ENCODE measurements at places on chromosomes 5 and 9.
A peak's percentile ranks its signal among the peaks of the same experiment; 100 is the strongest.

- H3K27ac ChIP-seq, result peak overlapping the region; percentile 77
- peaks cover 4% of the 10 kb centered on the region for H3K36me3 ChIP-seq
- no peaks in the 10 kb centered on the region for H3K27me3 ChIP-seq
Observed at GRCh38 chr9:79570448-79571308, 1.1 kb upstream of the TLE4 start.

- no peaks in the 10 kb centered on the region for H3K27me3 ChIP-seq
- no peak overlapping the region for H3K4me3 ChIP-seq
- no peaks in the 10 kb centered on the region for H3K36me3 ChIP-seq
- H3K4me1 ChIP-seq, result no peaks in the 10 kb centered on the region
- no peak for DNase-seq
Observed at GRCh38 chr5:8386719-8387288, 517.9 kb downstream of the MTRR start.

GRCh38 chr9:129838707-129839259, 3.5 kb downstream of the USP20 start:
- H3K27ac ChIP-seq, result no peak overlapping the region
- H3K27me3 ChIP-seq, result no peaks in the 10 kb centered on the region
- no peak for DNase-seq
- peaks cover 6% of the 10 kb centered on the region for H3K4me1 ChIP-seq
- no peaks in the 10 kb centered on the region for H3K36me3 ChIP-seq

DNA sequence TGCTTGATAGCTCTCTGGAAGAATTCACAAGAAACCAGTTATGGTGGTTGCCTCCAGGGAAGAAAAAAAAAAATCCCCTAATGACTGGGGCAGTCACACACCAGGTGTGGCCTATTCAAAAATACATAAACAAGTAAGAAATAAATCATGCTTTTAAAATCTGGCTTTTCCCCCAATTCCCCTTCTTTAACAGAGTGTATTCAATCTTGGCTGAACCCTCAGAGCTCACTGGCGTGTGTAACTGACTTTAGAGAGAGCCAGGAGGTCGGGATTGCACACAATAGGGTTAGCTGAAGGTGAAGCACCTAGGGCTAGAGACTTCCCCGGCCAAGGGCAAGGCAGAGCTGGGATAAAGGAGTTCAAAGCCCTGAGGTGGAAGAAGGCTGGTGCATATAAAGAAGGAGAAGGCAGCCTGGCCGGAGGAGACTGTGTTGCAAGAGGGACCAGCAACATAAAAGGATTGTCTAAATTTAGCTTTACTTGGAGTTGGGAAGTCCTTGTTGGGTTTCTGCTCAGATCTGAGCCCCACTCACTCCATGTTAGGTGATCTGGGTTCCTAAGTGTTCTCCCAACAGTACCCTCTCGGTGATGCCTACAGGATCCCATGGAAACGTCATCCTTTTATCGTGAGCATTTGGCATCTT, 19.7 kb downstream of the FNBP1 start:
- H3K27ac ChIP-seq, result no peak overlapping the region
- no peak for DNase-seq
- H3K36me3 ChIP-seq, result no peaks in the 10 kb centered on the region
- no peak overlapping the region for H3K4me3 ChIP-seq
- no peaks in the 10 kb centered on the region for H3K27me3 ChIP-seq
- no peaks in the 10 kb centered on the region for H3K4me1 ChIP-seq

DNA sequence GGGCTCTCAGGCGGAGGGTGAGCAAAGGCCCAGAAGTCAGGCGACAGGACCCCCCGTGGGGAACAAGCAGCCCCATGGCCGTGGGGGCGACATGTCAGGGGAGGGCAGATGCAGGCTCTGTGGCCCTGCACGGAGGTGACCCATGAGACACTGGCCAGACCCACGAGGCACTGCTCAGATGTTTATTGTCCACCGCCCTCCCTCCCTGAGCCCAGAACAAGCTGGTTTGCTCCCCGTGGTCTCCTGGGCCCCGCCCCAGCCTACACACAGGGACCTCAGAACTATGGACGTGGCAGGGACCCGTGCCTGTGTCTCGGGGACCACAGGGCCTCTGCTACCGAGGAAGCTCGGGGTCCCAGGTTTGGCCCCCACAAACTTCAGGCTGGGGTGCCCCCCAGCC, 1.9 kb downstream of the FUT7 start:
- no peak overlapping the region for H3K27ac ChIP-seq
- no peak for DNase-seq
- no peaks in the 10 kb centered on the region for H3K27me3 ChIP-seq
- H3K4me1 ChIP-seq, result no peaks in the 10 kb centered on the region
- no peak overlapping the region for H3K4me3 ChIP-seq

DNA sequence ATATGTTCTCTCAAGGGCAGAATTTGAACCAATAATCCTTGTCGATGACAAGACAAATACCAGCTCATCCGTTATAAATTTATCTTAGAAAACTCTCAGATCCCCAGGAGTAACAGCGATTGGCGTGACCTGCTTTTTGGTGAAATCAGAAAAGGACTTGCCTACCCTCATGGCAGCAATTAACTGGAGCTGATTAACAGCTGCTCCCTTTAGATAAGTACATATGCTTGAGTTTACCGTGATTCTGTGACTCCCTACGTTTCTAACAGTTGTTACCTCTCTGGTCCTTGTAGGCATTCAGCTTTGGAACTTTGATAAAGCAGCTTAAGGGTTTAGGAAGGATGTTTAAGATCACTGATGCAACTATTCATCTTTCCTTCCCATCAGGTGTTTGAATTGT, 2.6 kb downstream of the INVS start:
- H3K36me3 ChIP-seq, result no peaks in the 10 kb centered on the region
- no peak for DNase-seq
- no peak overlapping the region for H3K27ac ChIP-seq
- no peaks in the 10 kb centered on the region for H3K27me3 ChIP-seq

DNA sequence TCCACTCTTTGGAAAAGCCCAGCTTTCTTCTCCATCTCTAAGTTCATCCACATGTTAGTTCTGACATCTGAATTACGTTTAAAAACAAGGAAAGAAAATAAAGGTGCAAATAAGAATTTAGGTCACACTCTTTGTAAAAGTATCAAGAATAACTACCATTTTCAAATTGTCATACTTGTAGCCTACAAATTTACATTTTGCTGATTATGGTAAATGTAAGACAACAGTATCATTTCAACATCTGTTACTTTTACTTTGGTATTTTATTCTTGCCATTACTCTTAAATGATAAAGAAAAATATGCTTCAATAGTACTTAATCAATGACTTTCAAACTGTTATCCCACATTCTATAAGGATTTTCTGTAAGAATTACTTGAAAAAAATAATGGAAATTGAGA, 9.8 kb upstream of the PURA start:
- peaks cover 21% of the 10 kb centered on the region for H3K27me3 ChIP-seq
- H3K4me3 ChIP-seq, result no peak overlapping the region
- H3K27ac ChIP-seq, result no peak overlapping the region
- DNase-seq, result no peak

- H3K36me3 ChIP-seq, result no peaks in the 10 kb centered on the region
- 0 out of 2 replicates have a peak, but pooled peaks cover 2% of the 10 kb centered on the region for H3K4me1 ChIP-seq
- no peaks in the 10 kb centered on the region for H3K27me3 ChIP-seq
Observed at GRCh38 chr5:123706531-123706930, 194.6 kb downstream of the CSNK1G3 start.

DNA sequence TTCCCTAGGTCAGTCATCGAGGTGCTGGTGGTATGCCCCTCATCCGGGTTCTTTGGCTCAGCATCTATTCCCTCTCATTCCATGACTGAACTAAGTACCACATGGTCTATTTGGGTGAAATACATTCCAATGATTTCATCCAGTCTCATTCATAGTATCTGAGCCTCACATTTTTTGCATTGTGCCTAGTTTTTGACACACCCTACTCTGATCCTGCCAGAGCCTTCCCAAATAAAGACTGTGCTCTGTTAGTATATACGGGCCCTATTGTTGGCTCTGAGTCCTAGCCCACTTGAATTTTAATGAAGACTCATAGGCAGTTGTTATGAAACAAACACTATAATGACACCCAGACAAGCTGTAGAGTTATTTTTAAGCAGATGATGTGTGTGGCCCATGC, 740.7 kb downstream of the CETN3 start:
- DNase-seq, result no peak
- peaks cover 10% of the 10 kb centered on the region for H3K36me3 ChIP-seq
- H3K27ac ChIP-seq, result no peak overlapping the region
- no peaks in the 10 kb centered on the region for H3K27me3 ChIP-seq

DNA sequence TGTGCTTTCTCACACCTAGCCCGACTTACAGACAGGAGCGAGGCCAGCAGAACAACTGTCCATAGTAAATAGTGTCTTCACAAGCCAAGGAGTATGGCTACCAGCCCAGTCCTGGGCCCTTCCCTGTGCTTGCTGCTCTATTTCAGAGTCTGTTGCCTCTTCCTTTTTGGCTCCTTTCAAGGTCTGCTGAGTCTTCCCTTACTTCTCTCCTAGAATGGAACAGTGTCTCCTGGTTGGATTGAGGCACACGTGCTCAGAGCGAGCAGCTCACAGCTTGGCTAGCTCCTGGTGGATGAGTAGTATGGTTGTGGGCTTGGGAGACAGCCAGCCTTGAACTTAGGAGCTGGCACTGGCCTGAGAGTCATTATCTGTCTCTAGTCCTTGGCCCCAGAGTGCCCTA, 72.8 kb downstream of the TLE4 start:
- no peak overlapping the region for H3K4me3 ChIP-seq
- no peaks in the 10 kb centered on the region for H3K27me3 ChIP-seq
- H3K4me1 ChIP-seq, result no peaks in the 10 kb centered on the region
- no peak for DNase-seq

- peaks cover 18% of the 10 kb centered on the region for H3K36me3 ChIP-seq
- no peak overlapping the region for H3K4me3 ChIP-seq
- H3K4me1 ChIP-seq, result no peaks in the 10 kb centered on the region
- H3K27me3 ChIP-seq, result no peaks in the 10 kb centered on the region
Observed at GRCh38 chr5:97089149-97089801, 53.1 kb downstream of the LIX1 start.

DNA sequence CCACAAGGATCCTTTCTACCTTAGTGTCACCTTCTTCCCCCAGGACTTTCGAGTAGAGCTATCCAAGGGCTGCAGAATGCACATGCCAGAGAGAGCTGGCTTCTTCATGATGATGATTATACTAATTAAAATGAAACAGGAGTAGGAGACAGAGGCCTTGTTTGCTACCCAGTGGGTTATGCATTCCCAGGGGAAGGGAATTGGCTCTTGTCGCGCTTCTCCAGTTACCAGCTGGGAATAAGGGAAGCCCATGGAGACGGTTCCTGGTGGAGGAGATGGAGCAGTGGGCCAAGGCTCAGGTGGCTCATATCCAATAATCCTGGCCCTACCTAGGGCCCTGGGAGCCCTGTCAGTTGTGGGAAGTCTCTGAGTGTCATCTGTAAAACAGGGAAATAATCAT, 65.1 kb downstream of the WWC1 start:
- H3K27me3 ChIP-seq, result no peaks in the 10 kb centered on the region
- no peak overlapping the region for H3K4me3 ChIP-seq
- 0 out of 2 replicates have a peak, but pooled peaks cover 4% of the 10 kb centered on the region for H3K36me3 ChIP-seq
- H3K27ac ChIP-seq, result no peak overlapping the region
- DNase-seq, result no peak

DNA sequence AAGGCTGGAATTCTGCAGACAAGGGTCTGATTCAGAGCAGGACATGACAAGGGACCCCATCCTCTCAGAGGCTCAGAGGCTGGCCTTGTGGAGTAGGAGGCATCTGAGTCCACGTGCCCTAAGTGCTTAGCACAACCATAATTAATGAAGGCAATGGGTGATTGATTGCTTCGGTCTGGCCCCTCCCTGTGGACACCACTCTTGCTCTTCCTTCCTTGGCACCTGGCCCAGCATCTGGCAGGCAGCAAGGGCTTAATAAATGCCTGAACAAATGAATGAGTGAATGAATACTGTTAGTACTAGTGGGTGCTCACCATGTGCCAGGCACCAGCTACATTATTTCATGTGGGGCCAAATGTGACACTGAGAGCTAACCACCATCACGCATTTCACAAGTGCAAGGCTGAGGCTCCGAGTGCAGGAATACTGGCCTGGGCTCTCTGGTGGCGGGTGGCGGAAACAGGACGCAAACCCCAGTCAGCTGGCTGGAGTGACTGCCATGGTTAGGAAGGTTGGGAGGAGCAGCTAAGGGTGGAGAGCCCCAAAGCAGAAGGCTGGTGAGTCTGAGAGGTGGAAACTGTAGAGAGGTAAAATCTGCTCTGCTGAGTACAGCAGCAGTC, 53.6 kb downstream of the ASS1 start:
- no peaks in the 10 kb centered on the region for H3K4me1 ChIP-seq
- no peaks in the 10 kb centered on the region for H3K27me3 ChIP-seq
- DNase-seq, result no peak
- no peak overlapping the region for H3K27ac ChIP-seq
- no peak overlapping the region for H3K4me3 ChIP-seq

DNA sequence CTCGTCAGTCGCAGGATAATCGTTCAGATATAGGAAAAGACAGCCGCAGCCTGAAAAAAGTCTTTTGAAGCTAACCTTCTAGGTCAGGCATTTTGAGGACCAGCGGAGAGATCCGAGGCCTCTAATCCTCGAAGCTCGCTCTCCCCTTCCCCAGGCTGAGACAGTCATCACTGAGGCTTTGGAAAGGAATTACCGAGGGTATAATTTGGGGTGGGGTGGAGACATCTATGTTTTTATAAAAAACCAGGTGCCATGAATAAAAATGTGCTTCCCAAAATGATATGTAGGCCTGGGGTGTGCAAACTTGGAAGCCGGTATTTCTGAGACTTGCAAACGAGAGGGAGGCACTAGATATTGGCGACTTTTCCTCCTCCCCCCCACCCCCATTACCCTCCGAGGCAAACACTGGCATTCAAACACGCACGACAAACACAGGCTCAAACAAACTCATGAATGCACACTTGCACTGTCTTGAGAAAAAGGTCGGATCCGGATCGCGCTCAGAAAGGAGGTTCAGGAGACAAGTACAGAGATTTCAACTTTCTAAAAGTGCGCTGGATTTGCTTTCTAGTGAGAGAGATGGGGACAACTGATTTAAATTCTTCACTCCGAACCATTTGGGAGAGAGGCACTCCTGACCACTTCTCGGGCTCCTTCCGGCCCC, 935 bp upstream of the MSX2 start:
- H3K27ac ChIP-seq, result no peak overlapping the region
- H3K4me1 ChIP-seq, result peaks cover 2% of the 10 kb centered on the region
- H3K4me3 ChIP-seq, result peak overlapping the region; percentile 80
- DNase-seq, result no peak
- peaks cover 86% of the 10 kb centered on the region for H3K27me3 ChIP-seq

DNA sequence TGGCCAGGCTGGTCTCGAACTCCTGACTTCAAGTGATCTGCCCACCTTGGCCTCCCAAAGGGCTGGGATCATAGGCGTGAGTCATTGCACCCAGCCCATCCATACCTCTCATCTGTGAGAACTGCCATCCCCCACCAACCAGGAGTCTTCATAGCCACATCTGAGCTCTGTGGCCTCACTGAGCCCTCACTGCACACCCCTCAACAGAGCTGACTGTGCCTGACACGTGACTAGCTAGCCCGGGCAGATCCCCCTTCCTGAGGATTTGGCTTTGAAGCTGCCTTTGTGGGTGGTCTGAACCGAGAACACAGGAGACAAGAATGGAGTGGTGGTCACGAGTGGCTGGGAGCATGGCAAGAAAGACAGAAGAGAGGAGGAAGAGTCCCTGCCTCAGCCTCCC, 15.6 kb downstream of the AK8 start:
- H3K4me3 ChIP-seq, result no peak overlapping the region
- H3K36me3 ChIP-seq, result no peaks in the 10 kb centered on the region
- H3K4me1 ChIP-seq, result no peaks in the 10 kb centered on the region
- no peaks in the 10 kb centered on the region for H3K27me3 ChIP-seq
- no peak overlapping the region for H3K27ac ChIP-seq
- no peak for DNase-seq

GRCh38 chr5:123512611-123513461, 859 bp downstream of the CSNK1G3 start:
- peak overlapping the region; percentile 95 for H3K4me3 ChIP-seq
- no peaks in the 10 kb centered on the region for H3K27me3 ChIP-seq
- no peaks in the 10 kb centered on the region for H3K36me3 ChIP-seq
- H3K4me1 ChIP-seq, result peaks cover 4% of the 10 kb centered on the region
- DNase-seq, result peak; percentile 32
